Spinal cord (tissue), 10 donors: ENCODE measurements at places on chromosomes 2 and 18. TPM values are rescaled to one million over a fixed set of nuclear protein-coding genes. Genes with fewer than 3 reads are reported as not detected.

GRCh38 chr2:205712508-205712907, 30.2 kb downstream of the NRP2 start:
- H3K36me3 ChIP-seq = no peaks in the 10 kb centered on the region
- H3K27ac ChIP-seq = no peak overlapping the region
- H3K4me1 ChIP-seq = peaks cover 38% of the 10 kb centered on the region
- peaks cover 11% of the 10 kb centered on the region for H3K27me3 ChIP-seq

DNA sequence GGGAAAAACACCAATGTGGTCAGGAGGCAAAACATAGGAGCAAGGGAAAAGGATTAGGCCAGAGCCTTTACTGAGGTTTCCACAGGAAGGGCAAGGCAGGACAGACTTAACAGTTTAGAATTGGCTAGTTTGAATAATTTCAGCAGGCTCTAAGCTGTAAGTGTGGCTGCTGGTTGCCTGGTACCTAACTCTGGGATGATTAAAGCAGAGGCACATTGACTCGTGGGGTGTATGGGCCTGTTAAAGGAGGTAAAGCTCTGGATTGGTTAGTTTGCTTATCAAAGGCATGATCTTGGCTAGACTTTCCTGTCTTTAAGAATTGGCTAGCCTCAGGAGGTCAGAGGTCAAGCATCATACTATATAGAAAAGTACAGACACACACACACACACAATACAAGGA, 132.6 kb downstream of the SPAG16 start:
- H3K4me3 ChIP-seq = no peak overlapping the region
- H3K4me1 ChIP-seq = no peaks in the 10 kb centered on the region
- H3K36me3 ChIP-seq = no peaks in the 10 kb centered on the region
- no peaks in the 10 kb centered on the region for H3K27me3 ChIP-seq

DNA sequence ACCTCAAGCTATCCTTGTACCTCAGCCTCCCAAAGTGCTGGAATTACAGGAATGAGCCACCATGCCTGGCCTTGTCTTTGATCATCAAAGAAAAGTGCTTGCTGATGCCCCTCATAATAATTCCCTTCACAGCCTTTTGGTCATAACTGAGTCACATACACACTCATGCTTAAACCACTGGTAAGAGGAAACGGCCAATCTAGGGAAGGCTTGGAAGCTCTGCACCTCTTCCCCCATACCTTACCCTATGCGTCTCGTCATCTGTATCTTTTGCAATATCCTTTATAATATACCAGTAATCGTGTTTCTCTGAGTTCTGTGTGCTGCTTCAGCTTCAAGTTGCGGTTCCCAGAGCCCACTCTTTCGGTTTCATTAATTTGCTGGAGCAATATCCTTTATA, 4.8 kb upstream of the RNF138 start:
- H3K4me1 ChIP-seq = peaks cover 6% of the 10 kb centered on the region
- H3K27ac ChIP-seq = no peak overlapping the region
- peaks cover 2% of the 10 kb centered on the region for H3K27me3 ChIP-seq
- no peak overlapping the region for H3K4me3 ChIP-seq
- H3K36me3 ChIP-seq = no peaks in the 10 kb centered on the region

Gene EPHA4
- 60.9 TPM for total RNA-seq

Gene RIT2
- total RNA-seq = 18.4 TPM
